CD4-positive, alpha-beta memory T cell (primary cell): ENCODE measurements at places on chromosomes 11 and 22. TPM values are rescaled to one million over a fixed set of nuclear protein-coding genes. Genes with fewer than 3 reads are reported as not detected.

DNA sequence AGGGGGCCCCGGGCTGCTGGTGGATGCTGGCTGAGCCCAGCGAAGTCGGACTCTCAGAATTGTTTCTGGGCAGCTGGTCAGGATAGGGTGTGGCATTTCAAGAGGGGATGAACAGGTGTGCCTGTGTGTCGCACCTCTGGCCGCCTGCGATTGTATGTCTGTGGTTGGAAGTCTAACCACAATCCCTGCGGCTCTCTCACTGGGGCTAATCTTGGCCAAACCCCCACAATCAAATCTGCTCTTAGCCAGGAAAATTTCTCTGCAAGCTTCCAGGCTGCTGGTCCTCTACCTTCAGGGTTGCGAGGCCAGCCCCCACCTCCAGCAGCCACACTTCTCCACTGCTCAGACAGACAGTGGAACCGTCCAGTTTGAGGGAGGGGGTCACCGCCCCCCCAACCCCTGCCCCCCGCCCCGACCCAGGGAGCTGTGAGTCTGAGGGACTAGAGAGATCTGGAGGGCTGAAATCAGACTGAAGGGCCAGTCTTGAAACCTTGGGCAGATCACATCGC is 953 bp downstream of the ATG16L2 start:
- DNase-seq = no peak

DNA sequence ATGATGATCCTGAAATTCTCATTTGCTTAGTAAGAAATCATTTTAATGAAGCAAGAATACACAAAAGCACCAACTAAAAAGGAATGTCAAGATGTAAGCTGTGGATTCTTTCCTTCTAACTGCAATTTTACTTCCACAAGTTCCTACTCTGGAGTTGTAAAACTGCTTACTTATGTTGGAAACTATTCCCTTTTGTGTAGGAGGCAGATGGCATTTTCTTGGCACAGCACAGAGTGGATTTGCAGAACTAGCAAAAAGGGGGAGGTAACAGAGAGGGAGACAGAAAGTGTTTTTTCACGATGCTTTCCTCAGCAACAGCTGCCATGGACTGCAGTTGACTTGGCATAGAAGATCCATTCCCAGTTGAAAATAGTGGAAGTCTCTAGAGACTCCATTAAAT is 1112.0 kb upstream of the RAG2 start:
- DNase-seq = no peak

The MYO7A gene
- total RNA-seq = 0.47 TPM

DNA sequence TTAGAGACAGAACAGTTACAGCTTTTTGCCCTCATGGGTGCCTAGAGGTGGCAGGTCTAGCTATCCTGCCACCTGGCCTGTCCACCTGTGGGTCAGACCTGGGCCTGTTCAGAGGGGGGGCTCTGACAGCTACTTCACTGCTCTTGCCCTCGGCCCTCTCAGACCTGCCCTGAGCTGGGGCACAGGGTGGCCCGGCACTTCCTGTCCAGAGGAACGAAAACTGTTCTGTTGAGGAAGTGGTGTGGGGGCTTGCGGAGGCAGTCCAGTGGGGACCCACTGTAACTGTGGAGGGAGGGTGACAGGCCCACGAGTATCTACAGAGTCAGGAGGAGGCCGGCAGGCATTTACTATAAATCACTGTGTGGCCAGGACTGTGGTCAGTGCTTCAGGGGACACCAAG is 16.2 kb downstream of the TESMIN start:
- no peak for DNase-seq

GRCh38 chr11:71530602-71531001 is 3.5 kb downstream of the KRTAP5-7 start:
- DNase-seq = no peak

The LRRC10B gene
- total RNA-seq = not detected

The ACRV1 gene
- not detected for total RNA-seq

DNA sequence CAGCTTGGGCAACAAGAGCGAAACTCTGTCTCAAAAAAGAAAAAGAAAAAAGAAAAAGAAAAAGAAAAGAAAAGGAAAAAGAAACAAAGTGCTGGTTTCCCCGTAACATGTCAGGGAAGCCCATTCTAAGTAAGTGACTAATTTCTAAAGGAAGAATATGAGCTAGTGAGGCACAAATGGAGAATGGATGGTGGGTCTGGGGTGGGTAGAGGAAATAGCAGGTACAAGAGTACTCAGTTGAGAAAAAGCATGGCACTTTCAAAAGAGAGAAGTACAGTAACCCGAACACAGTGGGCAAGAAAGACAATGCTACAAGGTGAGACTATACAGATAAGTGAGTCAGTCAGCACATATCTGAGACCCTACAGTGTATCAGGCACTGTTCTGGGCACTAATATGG is 4.5 kb downstream of the MAJIN start:
- DNase-seq = no peak

- no peak for DNase-seq
Observed at GRCh38 chr11:64915376-64915887, 1.6 kb downstream of the ATG2A start.

DNA sequence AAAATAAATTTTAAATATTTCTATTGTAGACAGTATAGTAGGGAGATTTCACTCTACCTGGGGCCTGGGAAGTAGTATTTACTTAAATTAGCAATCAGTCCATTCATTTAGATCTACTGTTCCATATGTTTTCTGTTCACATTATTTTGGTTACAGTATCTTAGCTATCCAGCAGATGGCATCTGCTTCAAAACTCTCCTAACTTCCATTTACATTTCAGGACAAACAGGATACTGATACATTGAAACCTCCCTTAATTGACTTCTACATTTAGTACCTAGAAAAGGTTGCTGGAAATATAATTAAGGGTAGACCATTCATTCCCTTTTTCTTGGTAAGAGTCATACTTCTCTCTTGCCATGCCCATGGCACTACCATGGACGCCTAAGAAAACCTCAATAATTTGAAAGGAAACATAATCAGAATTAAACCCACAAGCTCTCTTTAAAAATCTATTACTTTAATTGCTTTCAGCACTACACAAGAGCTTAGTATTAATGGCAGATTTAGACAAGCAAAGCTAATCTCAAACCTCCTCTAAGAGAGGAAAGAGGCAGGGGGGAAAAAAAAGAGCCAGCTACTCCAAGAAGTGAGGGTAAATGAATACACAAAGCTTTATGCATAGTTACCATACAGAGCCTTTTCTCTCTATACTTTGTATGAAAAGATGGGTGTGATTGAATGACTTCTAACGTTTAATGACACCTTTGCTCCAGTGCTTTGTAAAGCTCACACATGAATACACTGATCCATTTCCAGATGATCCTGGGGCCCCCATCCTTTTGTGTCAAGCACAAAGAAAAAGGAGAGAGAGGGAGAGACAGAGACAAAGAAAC is 131.2 kb upstream of the MTMR2 start:
- DNase-seq = peak; percentile 31

- no peak for DNase-seq
Observed at GRCh38 chr11:83312430-83312829, 26.3 kb upstream of the CCDC90B start.

DNA sequence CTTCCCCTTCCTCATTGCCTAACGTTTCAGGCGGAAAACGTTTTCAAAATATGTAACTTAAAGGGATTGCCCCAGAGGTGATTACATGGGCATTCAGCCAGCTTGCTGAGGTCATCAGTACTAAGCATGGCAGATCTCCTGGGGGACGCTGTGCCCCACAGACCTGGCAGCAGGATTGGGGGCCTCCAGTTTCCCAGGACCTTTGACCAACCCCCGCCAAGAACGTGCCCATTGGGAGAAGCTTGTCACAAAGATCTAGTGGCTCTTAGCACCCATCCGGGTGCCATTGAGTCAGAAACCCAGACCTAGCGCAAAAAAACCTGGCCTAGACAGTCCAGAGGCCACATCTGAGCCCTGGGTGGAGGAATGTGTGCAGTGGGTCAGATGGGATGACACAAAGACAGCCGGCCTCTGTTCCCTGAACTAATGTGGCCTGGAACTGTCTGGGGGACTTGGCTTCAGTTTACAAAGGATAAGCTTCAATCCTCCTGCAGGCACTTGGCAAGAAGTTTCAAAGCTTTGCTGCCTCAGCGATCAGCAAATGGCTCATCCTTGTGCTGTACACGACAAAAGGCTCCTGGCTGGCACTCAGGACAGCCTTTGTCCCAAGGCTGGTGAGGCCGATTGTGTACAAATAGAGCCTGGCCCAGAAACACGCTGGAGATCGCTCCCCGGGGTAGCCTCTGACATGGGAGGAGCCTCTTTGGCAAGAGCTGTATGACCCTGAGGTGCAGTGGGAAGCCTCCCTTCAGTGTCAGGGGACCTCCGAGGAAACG is 9.5 kb downstream of the C1QTNF6 start:
- DNase-seq = no peak

The OR4S1 gene
- not detected for total RNA-seq

The CHRM1 gene
- not detected for total RNA-seq

- DNase-seq = no peak
Observed at GRCh38 chr22:23154461-23154860, 9.2 kb downstream of the RAB36 start.

- DNase-seq = no peak
Observed at GRCh38 chr11:97814325-97814959, 1206.3 kb upstream of the CNTN5 start.

GRCh38 chr11:9858822-9859221 is 194.9 kb downstream of the SWAP70 start:
- peak; percentile 8 for DNase-seq

The FAM111B gene
- 0.23 TPM for total RNA-seq

GRCh38 chr22:18088825-18089568 is 11.2 kb downstream of the PEX26 start:
- no peak for DNase-seq

GRCh38 chr22:41480397-41480735 is 11.4 kb downstream of the ACO2 start:
- DNase-seq = no peak

The MPPED2 gene
- not detected for total RNA-seq
